ENCODE measurements at places on chromosomes 5 and 9. TPM values are rescaled to one million over a fixed set of nuclear protein-coding genes. Genes with fewer than 3 reads are reported as not detected.

The ZSWIM6 gene
- total RNA-seq, result 13.0 TPM

The TNPO1 gene
- 86.2 TPM for total RNA-seq

The FOXD1 gene
- total RNA-seq, result 0.49 TPM

GRCh38 chr5:91207248-91207647, 175.9 kb downstream of the ARRDC3 start:
- H3K36me3 ChIP-seq, result no peaks in the 10 kb centered on the region
- no peak overlapping the region for H3K4me3 ChIP-seq
- H3K27ac ChIP-seq, result no peak overlapping the region
- no peak for DNase-seq

DNA sequence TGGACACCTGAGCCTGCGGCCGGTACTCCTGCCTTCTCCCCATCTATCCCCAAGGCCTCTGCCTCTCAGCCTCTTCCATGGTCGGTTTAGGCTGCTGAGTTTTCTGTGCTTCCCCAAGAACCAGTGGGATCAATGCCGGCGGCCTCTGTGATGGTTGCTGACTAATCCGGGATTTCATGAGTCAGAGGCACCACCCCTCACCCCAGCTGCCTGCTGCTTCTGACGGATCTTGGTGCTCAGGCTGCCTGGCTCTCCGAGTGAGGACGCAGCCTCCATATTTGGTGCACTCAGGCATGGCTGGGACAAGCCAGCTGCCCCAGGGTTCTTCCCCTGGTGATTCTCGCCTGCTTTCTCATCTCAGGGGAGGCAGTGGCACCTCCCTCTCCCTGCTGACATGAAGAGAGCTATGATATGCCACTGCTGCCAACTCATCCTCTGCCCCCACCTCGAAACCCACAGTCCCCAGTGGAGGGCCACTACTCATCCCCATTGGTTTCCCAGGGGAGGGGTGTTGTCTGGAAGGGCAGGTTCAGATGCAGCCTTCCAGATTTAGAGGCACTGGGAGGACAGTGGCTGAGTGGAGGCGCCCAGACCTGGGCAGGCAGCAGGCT, 3.3 kb upstream of the MAN1B1 start:
- H3K27ac ChIP-seq, result peak overlapping the region; percentile 65
- H3K27me3 ChIP-seq, result peaks cover 15% of the 10 kb centered on the region
- H3K4me3 ChIP-seq, result no peak overlapping the region
- peak; percentile 86 for DNase-seq
- H3K4me1 ChIP-seq, result peaks cover 35% of the 10 kb centered on the region
- no peaks in the 10 kb centered on the region for H3K36me3 ChIP-seq

- no peak overlapping the region for H3K4me3 ChIP-seq
- H3K4me1 ChIP-seq, result no peaks in the 10 kb centered on the region
- H3K27me3 ChIP-seq, result no peaks in the 10 kb centered on the region
- H3K27ac ChIP-seq, result no peak overlapping the region
Observed at GRCh38 chr5:87438231-87438630, 25.5 kb upstream of the CCNH start.

Measured in sigmoid colon (tissue), 7 donors.